ENCODE measurements at places on chromosomes 1 and 21. TPM values are rescaled to one million over a fixed set of nuclear protein-coding genes. Genes with fewer than 3 reads are reported as not detected.

Gene SYT2
- not detected for total RNA-seq

Gene MYOG
- not detected for total RNA-seq

Gene YY1AP1
- 36.7 TPM for total RNA-seq

Gene PGLYRP3
- total RNA-seq: not detected

Gene C1orf87
- total RNA-seq: not detected

Gene STMN1
- total RNA-seq: 45.2 TPM

Gene CD84
- not detected for total RNA-seq

Gene PADI1
- not detected for total RNA-seq

Gene SPATA1
- not detected for total RNA-seq

Gene AMPD1
- total RNA-seq: not detected

Gene COL9A2
- 0.89 TPM for total RNA-seq

Gene HMGCS2
- not detected for total RNA-seq

Gene EIF2D
- 46.7 TPM for total RNA-seq

Gene MXRA8
- 1,040 TPM for total RNA-seq

Gene KCNE2
- not detected for total RNA-seq

Gene ICOSLG
- under 0.01 TPM for total RNA-seq

Gene KCNT2
- 0.76 TPM for total RNA-seq

Gene ATP1A4
- total RNA-seq: not detected

Gene FLG
- 3.0 TPM for total RNA-seq

Gene C1orf94
- total RNA-seq: not detected

Gene SLC1A7
- 0.13 TPM for total RNA-seq

Gene SAMD11
- 40.9 TPM for total RNA-seq

Gene RHBG
- total RNA-seq: not detected

Gene SIM2
- total RNA-seq: not detected

Gene SLFNL1
- total RNA-seq: not detected

Gene OR10J4
- total RNA-seq: not detected

Gene ERVH48-1
- total RNA-seq: not detected

Gene RRAGC
- 17.9 TPM for total RNA-seq

Gene MEF2D
- total RNA-seq: 22.3 TPM

Gene LCE2C
- total RNA-seq: not detected

Gene HCN3
- 1.4 TPM for total RNA-seq

Gene INAVA
- not detected for total RNA-seq
